T-helper 1 cell (primary cell): ENCODE measurements at places on chromosomes 6 and 20.

DNA sequence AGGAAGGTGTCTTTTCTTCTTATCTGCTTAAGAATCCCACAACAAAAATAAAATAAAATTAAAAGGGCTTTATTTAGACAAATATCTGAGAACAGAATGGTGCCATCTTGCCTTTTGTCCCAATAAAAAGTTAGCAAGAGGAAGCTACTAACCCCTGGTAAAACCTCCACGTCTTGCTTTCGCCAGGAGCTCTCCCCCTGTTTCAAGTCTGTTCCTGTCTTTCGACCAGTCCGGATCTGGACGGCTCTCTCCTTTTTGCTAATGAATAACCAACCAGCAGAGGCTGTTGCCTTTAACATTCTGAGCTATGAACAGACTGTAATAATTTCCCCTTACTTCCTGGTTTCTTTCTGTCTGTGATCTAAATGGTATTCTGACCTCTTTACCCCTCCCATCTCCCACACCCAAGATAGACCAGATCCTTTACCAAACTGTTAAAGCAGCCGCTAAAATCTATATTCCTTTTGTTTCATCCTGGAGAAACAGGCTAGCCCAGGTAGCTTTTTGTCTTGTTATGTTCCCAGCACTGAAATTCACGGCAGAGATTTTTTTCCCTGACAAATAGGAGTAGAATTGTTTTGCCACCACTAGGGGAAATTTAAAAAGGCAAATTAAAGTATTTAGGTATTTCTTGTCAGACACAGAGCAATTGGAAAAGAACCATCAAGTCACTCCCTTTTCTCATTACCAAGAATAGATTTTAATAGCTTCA is at the start of gene FRK:
FRK (minus strand) TSS at position 320 of the 712 bp plus-strand sequence. CDS start 580 bp downstream, outside the sequence.
- no peak for DNase-seq

DNA sequence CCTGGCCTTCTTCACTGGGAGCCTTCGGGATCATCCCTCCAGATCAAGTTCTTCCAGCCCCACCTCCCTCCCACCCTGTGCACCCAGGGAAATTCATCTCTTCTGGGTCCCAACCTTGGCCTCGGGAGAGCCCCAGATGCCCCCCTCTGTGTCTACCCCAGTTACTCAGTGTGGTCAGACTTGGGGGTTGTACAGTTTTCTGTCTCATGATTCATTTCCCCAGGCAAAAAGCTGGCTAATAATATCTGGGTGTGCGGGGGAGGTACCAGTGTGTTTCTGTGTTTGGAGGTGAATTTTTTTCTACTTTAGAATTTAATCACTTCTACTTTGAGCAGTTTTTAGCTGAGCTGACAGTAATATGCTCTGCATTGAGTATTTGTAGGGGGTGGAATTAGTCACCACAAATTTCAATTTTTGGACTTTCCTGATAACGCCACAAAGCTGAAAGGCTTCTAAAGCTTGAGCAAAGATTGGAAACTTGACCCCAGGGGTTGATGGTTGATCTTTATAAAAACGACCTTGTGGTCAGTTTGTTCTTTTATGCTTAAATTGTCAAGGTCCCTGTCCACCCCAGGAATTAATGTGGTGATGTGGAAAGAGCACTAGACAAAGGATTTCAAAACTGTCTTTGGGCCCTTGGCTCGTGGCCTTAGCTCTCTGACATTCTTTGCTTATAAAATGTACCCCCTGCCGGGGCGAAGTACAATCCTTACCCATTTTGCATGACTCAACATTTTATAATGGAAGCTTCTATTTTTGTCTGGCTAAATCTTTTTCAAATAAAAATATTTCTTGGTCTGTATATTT is 284.7 kb upstream of the TAB2 start:
- no peak for DNase-seq

GRCh38 chr6:169933251-169933821 is 181.9 kb downstream of the ERMARD start:
- no peak for DNase-seq

DNA sequence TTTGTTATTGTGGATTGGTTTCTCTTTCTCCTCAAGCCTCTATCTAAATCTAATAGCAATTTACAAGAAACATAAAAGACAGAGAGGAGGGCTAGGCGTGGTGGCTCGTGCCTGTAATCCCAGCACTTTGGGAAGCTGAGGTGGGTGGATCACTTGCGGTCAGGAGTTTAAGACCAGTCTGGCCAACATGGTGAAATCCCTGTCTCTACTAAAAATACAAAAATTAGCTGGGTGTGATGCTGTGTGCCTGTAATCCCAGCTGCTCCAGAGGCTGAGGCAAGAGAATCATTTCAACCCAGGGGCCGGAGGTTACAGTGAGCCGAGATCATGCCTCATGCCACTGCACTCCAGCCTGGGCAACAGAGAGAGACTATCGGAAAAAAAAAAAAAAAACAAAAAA is 46.6 kb downstream of the SLC2A12 start:
- DNase-seq = no peak

DNA sequence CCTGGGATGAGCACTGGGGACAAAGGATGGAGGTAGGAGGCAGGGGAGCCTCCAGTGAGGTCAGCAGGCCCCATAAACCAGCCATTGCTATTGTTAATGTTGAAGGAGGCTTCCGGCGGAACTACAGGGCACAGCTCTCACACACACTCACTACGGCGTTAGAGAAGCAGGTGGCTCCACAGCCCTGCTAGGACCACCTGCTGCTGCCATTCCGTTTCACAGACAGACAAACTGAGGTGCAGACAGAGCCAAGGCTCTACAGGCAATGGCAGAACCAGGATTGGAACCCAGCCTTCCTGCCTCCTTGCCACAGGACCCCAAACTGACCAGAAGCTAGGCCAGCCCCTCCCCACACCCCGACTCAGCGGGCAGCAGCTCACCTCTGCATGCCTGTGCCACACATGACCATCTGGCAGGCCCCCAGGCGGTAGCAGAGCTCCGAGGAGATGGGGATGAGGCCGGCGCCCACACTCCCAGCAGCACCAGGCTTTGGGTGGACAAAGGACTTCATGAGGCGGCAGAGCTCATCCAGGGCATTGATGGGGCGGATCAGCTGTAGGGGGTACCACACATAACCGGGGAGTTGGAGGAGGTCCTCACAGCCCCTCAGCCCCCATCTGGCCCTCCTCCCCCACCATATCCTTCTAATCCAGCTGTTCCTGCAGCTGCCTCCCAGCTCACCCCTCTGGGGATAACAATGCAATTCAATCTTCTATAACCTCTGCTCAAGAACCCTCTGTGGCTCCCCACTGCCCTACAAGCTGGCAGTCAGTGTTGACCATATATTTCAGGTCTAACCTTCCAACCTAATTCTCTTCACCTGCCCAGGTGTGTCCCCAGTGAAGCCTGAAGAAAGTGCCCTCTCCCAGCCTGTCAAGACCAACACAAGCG is 198.5 kb downstream of the PREX1 start:
- no peak for DNase-seq

- no peak for DNase-seq
Measured at GRCh38 chr6:8624665-8625064, 189.3 kb upstream of the SLC35B3 start.

GRCh38 chr20:16069389-16070010 is 503.7 kb downstream of the KIF16B start:
- DNase-seq = no peak

DNA sequence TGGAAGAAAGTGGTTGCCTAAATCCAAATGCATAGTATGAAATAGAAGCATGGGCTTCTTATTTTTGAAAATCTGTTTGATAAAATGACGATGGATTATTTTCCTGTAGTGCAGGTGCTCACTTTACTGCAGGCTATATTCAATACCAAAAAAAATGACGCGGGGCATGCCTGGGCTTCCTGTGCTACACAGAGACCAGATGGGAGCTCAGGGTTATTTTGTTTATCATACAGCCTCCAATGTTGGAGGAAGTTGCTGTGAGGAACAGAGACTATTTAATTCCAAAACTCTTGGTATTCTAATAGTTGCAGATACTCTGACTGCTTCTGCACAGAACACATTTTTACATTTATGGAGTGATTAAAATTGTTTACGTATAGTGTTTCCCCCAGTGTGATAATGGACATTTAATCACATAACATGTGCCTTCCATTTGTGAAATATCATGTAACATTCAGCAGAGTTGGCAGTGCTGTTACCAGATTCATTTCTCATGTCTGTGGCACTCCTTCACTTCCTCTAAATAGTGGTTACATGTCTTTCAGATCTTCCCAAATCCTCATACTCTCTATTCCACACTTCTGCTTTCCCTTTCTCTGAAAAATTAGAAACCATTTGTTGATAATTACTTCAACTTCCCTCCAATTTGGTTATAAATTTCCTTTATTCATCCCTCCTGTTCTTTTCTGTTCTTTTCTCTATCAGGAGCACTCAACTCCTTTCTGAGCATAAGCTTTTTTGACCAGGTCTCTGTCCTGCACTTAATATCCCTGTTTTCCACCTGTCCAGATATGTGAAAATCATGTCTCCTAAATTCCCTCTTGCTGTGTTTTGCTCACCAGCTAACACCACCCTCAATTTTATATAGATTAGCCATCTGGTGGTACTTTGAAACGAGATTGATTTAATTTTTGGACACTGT is 121.6 kb downstream of the ADGRB3 start:
- DNase-seq = no peak

DNA sequence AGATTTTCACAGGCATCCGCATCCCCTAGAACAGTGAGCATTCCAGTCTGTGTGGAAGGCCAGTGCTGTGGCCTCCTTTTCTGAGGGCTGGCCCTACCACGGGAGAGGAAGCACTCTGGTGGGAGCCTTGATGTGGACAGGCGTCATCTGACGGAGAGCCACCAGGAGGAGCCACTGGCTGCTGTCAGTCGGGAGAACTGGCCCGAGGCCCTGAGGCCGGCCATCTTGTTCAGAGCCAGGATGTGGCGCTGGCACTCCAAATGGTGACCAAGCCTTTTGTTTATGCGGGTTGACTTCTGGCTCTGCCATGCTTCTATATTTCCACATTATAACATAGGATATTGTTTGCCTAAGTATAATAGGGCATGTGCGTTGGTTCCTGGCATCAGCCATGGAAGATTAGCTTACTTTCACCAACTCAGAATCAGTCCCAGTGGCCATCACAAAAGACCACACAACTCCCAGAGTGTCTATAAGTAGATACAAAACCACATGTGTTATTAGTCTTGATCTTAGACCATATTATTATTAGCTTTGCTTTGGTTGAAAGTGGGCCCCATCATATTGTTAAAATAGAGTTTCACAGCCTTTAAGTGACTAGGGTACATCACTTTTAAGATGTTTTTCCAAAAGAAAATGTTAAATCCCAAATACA is 273.9 kb upstream of the TAB2 start:
- no peak for DNase-seq

GRCh38 chr6:24936641-24937317 is 1.0 kb upstream of the RIPOR2 start:
- DNase-seq = peak; percentile 48
